Endodermal cell (in vitro differentiated cells): ENCODE measurements at places on chromosomes 11 and 22.

- no peak for DNase-seq
Observed at GRCh38 chr22:38289583-38290082, 16.8 kb upstream of the TMEM184B start.

DNA sequence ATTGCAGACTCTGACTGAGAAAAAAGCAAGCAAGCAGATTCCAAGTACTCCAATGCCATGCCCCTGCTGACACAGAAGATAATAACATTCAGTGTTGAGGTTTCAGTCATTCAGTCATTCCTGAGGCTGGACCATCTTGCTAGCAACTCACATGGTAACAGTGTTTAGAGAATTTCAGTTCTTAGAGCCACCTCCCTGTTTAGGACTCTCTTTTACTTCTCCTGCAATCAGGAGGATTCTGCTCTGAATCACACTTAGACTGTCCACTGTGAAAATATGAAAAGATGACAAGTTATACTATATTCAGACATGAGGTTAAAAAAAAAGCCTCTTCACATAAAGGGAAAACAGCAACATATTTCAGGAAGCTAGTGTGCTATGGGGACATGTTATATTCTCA, 183.9 kb upstream of the CTSC start:
- no peak for DNase-seq

- no peak for DNase-seq
Observed at GRCh38 chr11:107988397-107989158, 20.1 kb upstream of the CUL5 start.

- no peak for DNase-seq
Observed at GRCh38 chr11:21474529-21474928, 718.4 kb upstream of the ANO5 start.

GRCh38 chr11:375065-376025, 6.0 kb downstream of the B4GALNT4 start:
- no peak for DNase-seq

DNA sequence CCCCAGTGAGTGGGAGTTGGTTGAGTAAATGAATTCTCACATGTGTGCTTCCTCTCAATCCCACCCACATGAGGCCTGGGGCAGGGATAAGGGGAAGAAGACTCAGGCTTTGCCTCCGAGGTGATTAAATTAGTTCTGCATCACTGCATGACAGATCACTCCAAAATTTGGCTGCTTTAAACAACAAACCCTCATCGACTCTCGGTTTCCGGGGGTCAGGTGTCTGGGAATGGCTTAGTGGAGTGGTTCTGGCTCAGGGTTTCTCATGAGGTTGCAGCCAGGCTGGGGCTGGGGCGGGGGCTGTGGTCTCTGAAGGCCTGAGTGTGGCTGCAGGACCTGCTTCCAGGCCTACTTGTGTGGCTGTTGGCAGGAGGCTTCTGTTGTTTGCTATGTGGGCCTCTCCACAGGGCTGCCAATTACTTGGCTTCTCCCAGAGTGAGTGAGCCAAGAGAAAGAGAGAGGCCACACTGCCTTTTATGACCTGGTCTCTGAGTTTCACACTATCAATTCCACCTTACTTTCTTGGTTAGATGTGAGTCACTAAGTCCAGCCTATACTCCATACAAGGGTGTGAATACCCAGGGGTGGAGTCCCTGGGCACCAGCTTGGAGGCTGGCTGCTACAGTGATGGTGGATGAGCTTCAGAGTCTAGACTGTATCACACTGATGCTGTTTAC, 15.9 kb downstream of the MOGAT2 start:
- peak; percentile 34 for DNase-seq

DNA sequence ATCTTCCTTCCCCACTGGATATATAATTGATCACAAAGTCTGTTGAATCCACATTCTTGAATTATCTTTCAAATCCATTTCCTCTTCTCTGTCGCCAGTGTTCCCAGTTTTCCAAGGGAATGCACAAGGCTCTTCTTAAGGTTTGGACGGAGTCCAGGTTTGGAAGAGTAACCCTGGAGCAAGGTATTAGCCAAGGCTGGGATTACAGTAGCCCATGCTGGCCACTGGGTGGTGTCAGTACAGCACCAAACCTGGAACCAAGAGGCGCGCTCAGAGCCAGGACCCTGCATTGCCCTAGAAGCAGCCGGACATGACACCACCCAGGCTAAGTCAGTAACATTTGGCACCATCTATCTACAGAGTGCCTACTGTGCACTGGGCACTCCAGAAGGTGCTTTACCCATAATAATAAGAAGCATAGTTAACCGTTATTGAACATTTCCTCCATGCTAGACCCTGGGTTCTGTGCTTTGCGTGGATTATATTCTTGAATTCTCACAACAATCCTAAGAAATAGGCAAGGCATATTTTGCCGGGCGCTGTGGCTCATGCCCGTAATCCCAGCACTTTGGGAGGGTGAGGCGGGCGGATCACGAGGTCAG, 48.0 kb upstream of the CLPB start:
- peak; percentile 87 for DNase-seq
